HepG2 (cell line): ENCODE measurements at places on chromosomes 7 and 10.

DNA sequence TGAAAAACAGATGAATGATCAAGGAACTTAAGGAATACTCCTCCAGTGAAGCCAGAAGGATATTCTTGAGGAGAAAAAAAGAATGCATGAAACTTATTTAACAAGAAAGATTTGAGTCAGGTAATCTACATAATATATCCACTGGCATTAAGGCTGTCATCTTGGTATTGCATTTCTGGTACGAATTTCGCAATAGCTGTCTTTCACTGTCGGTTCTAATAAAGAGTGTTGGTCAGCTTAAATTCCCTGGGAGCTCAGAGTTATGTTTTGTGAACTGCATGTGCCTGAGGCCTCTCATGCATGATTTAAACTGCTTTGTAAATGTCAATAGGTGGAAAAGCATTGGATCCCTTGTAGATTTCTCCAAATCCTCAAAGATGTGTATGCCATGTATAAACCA, 565.3 kb upstream of the GALNT17 start:
- no peak for DNase-seq

GRCh38 chr7:86479144-86479543, 164.6 kb upstream of the GRM3 start:
- DNase-seq: no peak

DNA sequence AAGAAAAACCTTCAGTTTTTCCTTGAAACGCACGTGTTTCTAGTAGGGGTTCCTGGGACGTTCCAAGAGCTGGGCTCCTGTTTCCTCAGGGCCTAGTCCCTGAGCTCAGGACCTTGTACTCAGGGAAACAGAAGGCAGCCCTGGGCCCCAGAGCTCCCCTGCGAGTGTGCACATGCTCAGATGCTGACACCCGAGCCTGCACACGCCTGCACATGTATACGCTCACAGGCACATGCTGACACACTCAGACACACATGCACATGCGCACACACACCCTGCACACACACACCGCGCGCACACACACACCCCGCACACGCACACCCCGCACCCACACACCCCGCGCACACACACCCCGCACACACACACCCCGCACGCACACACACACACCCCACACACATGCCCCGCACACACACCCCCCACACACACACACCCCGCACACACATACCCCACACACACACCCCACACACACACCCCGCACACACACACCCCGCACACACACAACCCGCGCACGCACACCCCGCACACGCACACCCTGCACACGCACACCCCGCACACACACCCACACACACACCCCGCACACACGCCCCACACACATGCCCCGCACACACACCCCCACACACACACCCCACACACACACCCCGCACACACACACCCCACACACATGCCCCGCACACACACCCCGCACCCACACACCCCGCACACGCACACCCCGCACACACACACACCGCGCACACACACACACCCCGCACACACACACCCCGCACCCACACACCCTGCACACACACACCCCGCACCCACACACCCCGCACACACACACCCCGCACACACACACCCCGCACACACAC, 52.2 kb downstream of the CALML3 start:
- DNase-seq: no peak

- DNase-seq: no peak
Measured at GRCh38 chr10:8275911-8276310, 221.4 kb downstream of the GATA3 start.

DNA sequence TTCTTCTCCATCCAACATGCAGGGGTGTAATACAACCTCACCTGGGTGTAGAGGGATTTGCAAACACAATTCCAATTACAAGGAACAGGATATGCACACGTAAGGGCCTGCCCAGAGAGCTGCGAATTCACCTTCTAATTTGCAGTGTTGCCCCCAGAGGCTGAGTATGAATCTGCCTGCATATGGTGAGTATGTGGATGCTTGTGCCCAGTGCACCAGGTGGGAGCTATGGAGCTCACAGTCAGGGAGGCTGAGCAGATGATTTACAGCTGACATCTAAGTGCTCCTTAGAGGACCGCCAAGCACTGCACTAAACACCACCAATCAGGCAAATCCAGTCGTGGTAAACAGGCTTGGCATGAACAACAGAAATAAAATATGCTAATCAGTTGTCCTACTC, 132.0 kb downstream of the RELN start:
- no peak for DNase-seq

GRCh38 chr10:18607503-18608378, 43.6 kb downstream of the NSUN6 start:
- DNase-seq: peak; percentile 37

DNA sequence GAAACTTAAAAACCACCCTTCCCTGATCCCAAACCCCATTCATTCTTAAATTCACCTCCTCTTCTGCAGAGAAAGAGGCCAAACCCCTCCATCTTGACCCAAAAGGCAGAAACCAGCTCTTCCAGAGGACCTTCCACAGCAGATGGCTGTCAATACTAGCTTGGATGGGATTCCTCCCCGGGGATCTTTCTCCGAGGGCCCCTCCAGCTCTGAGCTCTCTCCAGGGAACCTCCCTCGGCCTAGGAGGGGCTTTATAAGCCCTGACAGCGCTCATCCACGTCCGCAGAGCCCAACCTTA, 5.4 kb downstream of the TNRC18 start:
- no peak for DNase-seq

DNA sequence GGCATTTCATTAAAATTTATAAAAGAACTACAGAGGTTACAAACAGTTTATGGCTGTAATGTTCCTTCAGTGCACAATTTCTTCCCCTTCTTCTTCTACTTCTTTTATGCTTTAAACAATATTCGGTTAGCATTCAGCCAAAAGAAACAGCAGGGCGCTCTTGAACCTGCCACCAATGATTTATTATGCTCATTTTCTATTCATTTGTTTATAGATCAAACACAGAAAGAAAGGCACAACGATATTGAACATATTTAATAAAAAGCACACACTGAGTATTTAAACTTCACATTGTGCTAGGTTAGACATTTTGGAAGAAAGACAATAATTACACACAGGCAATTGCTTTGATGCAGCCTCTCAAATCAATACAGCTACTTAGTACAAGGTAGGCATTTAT, 1025.8 kb upstream of the LRRN3 start:
- DNase-seq: no peak

GRCh38 chr7:117113871-117114270, 160.6 kb downstream of the ST7 start:
- no peak for DNase-seq

- DNase-seq: no peak
Measured at GRCh38 chr7:10022957-10023356, 950.7 kb upstream of the PHF14 start.

DNA sequence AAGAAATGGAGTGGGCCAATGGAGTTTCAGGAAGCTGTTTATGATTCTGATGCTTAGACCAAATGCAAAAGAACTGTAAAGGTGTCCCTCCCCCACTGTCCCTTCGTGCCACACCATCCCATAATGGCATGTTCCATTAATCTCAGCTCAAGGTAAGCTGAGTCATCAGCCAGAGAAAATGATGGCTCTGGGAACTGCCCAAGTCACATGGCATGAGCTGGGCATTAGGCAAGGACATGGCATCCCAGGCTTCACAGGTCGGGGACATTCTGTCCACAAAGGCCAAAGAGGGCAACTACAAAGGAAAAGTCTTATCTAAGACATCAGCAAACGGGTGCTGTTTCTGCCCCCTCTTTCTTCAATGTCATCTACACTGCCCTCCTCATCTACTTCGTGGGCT, 44.9 kb downstream of the DLG5 start:
- peak; percentile 58 for DNase-seq

GRCh38 chr7:44212581-44213184, 11.9 kb downstream of the YKT6 start:
- no peak for DNase-seq

GRCh38 chr7:134121632-134122139, 5.5 kb upstream of the LRGUK start:
- no peak for DNase-seq

DNA sequence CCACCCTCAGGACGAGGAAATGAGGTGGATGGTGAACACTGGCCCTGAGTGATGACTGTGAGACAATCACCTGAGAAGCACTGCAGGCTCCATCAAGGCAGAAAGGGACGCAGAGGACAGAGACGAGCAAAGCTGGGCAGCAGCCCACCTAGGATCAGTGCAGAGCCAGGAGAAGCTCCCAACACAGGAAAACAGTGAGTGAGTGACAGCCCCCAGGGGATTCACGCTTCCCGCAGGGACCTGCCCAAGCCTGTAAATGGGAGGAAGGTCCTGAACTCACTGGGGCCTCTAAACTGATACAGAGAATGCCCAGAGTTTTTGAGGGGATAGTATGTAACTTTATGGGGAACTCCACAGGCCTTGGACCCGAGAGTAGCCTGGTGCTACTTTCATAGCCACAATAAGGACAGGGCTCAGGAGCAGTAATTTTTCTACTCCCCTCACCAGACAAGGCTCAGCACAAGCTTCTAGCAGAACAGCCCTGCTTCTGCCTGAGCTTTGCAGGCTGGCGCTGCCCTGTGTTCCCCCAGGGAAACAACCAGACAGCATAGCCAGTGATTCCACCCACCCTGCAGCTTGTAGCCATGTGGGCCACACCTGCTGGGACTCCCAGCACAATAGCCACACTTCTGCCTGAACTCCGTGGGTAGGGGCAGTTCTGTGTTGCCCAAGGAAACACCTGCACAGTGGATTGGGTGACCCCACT, 708.4 kb downstream of the POM121L12 start:
- DNase-seq: no peak

DNA sequence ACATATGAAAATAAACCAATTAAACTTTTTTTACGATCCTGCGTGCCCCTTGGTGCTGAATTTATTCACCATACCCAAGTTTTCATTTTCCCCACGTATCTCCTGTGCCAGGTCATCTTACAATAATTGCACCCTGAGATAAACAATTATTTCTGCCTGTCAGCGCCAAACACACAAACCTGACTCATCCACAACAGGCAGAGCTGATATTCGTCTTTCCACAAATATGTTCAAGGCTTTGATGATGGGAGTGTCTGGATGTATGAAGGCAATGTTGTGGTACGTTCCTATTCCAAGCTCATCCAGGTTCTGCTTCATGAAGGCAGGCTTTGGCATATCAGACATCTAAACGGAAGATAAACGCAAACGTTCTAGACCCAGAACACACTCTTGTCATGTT, 45.8 kb upstream of the RHEB start:
- no peak for DNase-seq

GRCh38 chr7:128164061-128164954, 76.8 kb upstream of the LEP start:
- DNase-seq: no peak

- DNase-seq: no peak
Measured at GRCh38 chr10:119254335-119254734, 47.0 kb downstream of the GRK5 start.

- DNase-seq: no peak
Measured at GRCh38 chr10:36048236-36048635, 406.1 kb upstream of the FZD8 start.

- no peak for DNase-seq
Measured at GRCh38 chr7:69457595-69458504, 140.4 kb upstream of the AUTS2 start.

DNA sequence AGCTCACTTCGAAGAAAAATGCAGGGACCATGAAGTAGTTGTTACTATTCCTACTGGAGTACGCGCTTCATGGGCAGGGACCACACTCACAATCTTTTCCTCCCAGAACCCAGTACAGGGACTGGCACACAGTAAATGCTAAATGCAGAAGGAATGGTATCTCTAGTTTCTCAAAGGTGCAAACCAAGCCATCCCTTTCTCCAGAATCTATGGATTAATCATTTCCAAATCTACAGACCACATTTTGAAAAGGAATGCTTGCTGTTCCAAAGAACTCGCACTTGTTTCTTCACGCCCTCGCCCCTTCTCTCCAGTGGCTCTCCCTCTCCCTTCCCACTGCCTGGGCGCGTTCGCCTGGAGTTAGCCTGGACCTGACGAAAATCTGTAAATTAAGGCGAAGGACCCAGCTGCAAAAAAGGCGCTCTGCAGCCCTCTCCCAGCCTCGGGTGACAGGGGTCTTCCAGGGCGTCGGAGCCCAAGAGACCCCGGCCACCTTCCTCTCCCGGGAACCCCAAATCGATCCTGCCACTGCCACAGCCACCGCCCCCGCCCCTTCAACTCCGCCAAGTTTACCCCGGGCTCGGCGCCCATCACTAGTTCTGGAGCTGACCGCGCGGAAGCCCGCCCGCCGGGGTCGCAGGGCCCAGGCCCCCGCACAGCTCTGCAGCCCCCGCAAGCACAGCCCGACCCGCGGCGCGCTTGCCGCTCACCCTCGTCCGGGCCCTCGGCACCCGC, 527 bp downstream of the PDIA4 start:
- no peak for DNase-seq

DNA sequence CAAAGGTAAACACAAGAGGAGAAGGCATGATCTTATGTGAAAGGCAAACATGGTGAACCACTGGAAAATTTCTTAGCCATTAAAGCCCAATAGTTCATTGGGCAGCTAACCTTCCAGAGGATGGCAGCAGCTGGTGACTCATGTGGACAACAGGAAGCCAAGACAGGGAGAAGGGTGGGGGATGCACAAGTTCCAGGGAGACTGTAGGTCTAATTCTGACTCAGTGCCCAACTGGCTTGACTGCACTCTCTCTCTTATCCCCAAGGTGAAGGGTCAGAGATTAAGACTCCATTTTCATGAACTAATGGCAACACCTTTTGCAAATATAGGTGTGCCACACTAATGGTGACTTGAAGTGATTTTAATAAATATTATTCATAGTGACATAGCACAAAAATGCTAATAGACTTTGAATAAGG, 47.9 kb upstream of the SLC35B4 start:
- peak; percentile 59 for DNase-seq

DNA sequence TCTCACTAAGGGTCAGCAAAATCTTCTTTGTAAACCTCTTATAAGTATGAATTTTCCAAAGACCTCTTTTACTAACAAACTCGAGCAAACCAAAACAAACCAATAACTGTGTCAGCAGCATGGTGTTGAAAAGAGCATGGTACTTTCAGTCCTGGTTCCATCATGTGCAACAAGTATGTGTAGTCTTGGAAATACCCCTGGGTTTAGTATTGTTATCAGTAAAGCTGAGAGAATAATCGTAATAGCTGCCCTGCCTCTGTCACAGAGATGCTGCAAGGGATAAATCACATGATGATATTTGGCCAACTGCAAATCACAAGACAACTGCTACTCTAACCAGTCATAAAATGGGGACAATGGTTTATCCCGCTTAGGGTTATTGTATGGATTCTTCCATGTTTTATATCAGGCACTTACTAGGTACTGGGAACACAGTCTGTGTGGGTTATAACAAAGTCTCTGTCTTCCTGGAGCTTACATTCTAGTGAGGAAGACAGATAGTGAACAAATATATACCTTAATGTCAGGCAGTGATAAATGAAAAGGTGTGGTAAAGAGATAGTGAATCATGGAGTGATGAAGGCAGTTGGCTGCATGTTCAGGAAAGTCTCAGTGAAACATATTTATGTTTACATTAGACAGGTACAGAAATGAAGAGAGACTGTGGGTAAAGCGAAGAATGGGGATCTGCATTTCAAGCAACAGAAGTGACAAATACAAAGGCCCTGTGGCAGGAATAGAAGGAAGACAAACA, 60.5 kb upstream of the C10orf90 start:
- no peak for DNase-seq
